ENCODE measurements at places on chromosomes 6 and 20.

DNA sequence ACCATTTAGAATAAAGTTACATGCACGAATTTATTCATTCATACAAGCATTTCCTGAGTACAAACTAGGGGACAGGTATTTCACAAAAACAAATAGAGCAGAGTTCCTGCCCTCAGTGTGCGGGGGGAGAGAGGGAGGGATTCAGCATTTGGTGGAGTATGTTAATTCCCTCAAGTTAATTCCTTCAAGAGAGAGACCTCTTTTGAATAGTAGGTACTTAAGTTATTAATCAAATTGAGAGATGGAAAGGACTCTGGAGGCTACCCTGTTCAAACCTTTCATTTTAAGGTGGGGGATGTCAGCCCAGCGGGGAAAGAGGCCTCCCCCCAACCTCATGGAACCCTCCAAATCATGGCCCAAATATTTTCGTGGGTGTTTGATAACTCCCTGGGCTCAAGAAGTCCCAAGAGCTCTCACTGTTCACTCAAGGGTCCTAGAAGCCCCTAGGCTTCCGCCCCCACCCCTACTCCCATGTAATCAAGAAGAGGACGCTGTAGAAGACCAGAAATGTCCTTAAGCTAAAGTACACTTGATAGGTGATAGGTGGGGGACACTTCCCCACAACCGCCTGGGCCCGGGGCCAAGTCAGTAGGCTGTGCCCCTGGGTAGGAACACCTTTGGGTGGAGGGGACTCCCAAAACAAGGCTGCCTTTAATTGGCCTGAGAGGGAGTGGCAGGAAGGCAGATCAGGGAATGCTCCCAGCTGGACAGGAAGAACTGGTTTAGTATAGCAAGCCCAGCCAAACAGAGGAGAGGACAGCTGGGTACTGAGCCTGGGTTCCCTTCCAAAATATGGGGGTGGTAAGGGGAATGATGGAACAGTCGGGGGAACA is 2.9 kb downstream of the SDC4 start:
- H3K36me3 ChIP-seq: no peaks in the 10 kb centered on the region
- DNase-seq: no peak
- H3K4me3 ChIP-seq: no peak overlapping the region
- no peak overlapping the region for H3K27ac ChIP-seq

- no peak overlapping the region for H3K27ac ChIP-seq
- no peak overlapping the region for H3K4me3 ChIP-seq
- no peak for DNase-seq
- H3K36me3 ChIP-seq: no peaks in the 10 kb centered on the region
These were observed 35.2 kb downstream of the ILRUN start for GRCh38 chr6:34661357-34661756.

- no peak overlapping the region for H3K4me3 ChIP-seq
- peak overlapping the region; percentile 80 for H3K27ac ChIP-seq
- no peaks in the 10 kb centered on the region for H3K27me3 ChIP-seq
- no peaks in the 10 kb centered on the region for H3K36me3 ChIP-seq
- H3K4me1 ChIP-seq: peaks cover 14% of the 10 kb centered on the region
These were observed 231.8 kb upstream of the RREB1 start for GRCh38 chr6:6875818-6876470.

GRCh38 chr6:100719883-100720682 is 161.0 kb downstream of the ASCC3 start:
- no peaks in the 10 kb centered on the region for H3K4me1 ChIP-seq
- H3K27me3 ChIP-seq: no peaks in the 10 kb centered on the region
- DNase-seq: peak; percentile 26
- no peak overlapping the region for H3K4me3 ChIP-seq
